ENCODE measurements at places on chromosomes 1 and 21.

DNA sequence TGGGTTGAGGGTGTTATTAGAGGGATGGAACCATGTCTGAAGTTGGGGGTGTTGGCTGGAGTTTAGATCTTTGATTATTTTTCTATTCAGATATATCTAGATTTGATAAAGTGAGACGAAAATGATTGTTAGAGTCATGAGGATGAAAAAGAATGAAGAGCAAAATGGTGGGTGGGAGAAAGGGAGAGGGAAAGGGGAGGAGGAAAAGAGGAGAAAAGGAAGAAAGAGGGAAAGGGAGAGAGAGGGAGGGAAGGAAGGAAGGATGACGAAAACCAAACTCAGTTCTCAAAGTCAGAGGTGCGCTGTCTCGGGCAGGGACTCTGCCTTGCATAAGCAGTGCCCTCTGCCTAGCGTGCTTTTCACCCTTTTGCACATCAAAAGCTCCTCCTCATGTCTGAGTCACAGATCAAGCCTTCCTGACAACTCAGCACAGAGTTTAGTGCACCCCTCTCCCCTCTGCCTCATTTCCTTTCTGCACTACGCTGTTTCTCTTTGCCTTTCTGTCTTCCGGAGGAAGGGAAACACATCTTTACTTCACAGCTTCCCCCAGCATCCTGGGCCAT, 225.8 kb upstream of the PROX1 start:
- DNase-seq, result no peak
- peaks cover 7% of the 10 kb centered on the region for H3K4me1 ChIP-seq
- peaks cover 3% of the 10 kb centered on the region for H3K27me3 ChIP-seq

GRCh38 chr1:69230208-69230607, 337.5 kb upstream of the LRRC7 start:
- H3K27me3 ChIP-seq, result no peaks in the 10 kb centered on the region
- no peak for DNase-seq
- no peak overlapping the region for H3K4me3 ChIP-seq

DNA sequence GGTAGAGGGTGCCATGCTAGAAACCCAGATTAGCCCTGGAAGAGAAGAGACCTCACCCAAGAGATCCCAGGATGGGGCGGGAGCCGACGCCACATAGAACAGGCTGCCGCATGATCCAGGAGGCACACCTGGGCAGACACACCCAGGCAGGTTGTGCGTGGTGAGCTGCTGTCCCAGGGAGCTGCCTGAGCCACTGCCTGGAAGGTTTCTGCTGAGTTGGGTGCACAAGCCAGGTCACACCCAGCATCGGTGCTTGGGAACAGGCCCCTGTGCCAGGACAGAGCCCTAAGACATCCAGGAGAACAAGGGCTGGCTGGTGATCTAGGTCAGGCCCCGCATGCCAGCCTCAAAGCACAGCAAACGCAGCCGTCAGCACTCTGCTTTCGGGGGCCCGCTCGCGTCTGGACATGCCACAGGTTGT, 40.2 kb downstream of the CTNNBIP1 start:
- no peak for DNase-seq
- H3K27me3 ChIP-seq, result no peaks in the 10 kb centered on the region
- no peak overlapping the region for H3K27ac ChIP-seq

GRCh38 chr1:79561521-79561978, 555.0 kb upstream of the ADGRL4 start:
- H3K27ac ChIP-seq, result no peak overlapping the region
- no peak overlapping the region for H3K4me3 ChIP-seq
- H3K27me3 ChIP-seq, result no peaks in the 10 kb centered on the region
- no peak for DNase-seq

GRCh38 chr1:182778862-182779261, 10.7 kb upstream of the NPL start:
- H3K4me1 ChIP-seq, result peaks cover 2% of the 10 kb centered on the region
- DNase-seq, result no peak
- H3K27ac ChIP-seq, result no peak overlapping the region
- H3K36me3 ChIP-seq, result no peaks in the 10 kb centered on the region
- H3K27me3 ChIP-seq, result no peaks in the 10 kb centered on the region

GRCh38 chr1:37420456-37420855, 53.9 kb upstream of the ZC3H12A start:
- DNase-seq, result no peak
- no peaks in the 10 kb centered on the region for H3K4me1 ChIP-seq
- H3K36me3 ChIP-seq, result no peaks in the 10 kb centered on the region
- peaks cover 24% of the 10 kb centered on the region for H3K27me3 ChIP-seq
- no peak overlapping the region for H3K4me3 ChIP-seq

GRCh38 chr1:219027146-219027673, 146.5 kb upstream of the LYPLAL1 start:
- no peak overlapping the region for H3K27ac ChIP-seq
- H3K36me3 ChIP-seq, result peaks cover 1% of the 10 kb centered on the region
- H3K4me3 ChIP-seq, result no peak overlapping the region
- H3K27me3 ChIP-seq, result no peaks in the 10 kb centered on the region
- peaks cover 10% of the 10 kb centered on the region for H3K4me1 ChIP-seq
- DNase-seq, result no peak

GRCh38 chr1:235635938-235636662, 13.5 kb downstream of the GNG4 start:
- peaks cover 2% of the 10 kb centered on the region for H3K27me3 ChIP-seq
- no peak for DNase-seq
- H3K4me1 ChIP-seq, result peaks cover 9% of the 10 kb centered on the region
- no peaks in the 10 kb centered on the region for H3K36me3 ChIP-seq

All from progenitor cell of endocrine pancreas (in vitro differentiated cells).